ENCODE measurements at places on chromosomes 5 and 9.
A peak's percentile ranks its signal among the peaks of the same experiment; 100 is the strongest.

DNA sequence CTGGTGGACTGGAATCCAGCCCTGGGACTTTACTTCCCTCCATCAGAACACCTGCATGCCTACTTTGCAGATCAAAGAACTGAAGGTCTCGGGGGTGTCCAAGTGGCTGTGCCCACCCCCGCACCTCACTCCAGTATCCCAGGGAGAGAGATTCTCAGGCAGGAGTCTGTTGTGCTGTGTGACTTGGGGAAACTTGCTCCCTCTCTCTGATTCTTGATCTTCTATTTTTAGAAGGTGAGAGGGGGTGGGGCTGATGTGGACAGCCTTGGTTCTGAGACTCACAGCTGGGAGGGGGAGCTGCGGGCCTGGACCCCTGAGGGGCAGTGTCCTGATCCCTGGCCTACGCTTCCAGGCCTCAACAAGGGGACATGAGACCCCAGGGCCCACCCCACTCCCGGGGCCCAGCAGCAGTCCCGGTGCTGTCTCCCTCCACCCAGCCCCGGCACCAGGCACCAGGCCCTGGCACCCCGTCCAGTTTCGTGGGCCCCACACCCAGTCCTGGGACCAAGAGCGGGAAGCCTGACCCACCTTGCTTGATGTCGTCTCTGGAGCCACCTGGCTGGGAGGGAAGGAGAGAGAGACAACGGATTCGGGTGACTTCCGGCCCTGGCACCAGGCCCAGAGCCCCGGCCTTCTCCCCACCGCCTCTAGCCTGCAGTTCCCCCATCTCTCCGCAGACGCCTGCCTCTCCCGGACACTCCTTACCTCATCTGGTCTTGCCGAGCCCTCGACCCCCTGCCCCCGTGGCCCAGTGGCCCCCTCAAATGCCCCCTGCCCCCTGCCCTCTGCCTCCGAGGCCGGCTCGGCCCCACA is 74.0 kb upstream of the SPTLC1 start:
- no peak for DNase-seq

GRCh38 chr5:140926443-140927227 is 536 bp downstream of the PCDHAC1 start:
- peak; percentile 78 for DNase-seq

- no peak for DNase-seq
Observed at GRCh38 chr5:172642486-172642885, 1.4 kb downstream of the NEURL1B start.

DNA sequence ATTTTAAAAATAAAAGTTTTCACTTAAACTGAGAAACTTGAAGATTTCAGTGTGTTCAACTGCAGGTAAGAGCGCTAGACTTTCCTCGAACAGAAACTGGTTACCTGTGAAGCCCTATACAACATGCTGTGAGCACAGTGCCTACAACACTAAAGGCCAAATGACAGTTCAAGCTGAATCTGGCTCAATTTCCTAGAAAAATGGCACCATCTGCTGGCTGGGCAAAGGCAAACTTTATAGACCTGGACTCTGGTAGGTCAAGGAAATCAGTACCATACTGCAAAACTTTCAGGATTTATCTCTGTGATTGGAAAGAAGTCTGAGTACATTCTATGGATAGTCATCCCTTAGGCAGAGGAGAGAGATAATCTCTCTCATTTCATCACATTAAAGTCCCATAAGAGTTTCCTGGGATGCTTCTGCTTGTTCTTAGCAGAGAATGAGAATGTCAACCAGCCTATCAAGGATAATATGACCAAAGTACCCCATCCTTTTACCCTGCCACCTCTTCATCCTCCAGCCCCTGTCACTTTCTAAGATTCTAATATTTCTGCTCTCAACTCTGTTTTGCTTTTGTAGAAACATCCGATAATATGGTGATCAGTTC is 31.8 kb upstream of the FOXB2 start:
- DNase-seq: peak; percentile 74

DNA sequence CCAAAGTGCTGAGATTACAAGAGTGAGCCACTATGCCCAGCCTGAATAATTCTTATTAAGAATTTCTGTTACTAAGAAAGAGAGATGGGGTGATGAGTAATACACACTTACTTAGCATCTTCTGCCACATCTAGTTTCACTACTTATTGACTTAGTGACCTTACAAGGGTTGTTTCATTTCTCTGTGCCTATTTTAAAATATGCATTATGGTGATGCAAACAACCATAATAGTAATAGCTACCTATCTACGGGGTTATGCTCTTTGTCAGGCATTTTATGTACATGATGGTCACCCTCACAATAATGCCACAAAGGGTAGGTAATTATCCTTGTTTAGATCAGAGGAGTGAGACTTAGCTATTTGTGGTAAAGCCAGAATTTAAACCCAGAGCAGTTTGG is 499.0 kb upstream of the SGCD start:
- no peak for DNase-seq

GRCh38 chr5:162684145-162684544 is 616.6 kb downstream of the GABRG2 start:
- no peak for DNase-seq

- DNase-seq: no peak
Observed at GRCh38 chr5:26881901-26882300, 156.5 kb downstream of the CDH9 start.
